ENCODE measurements at places on chromosomes 2 and 18.

- no peak for DNase-seq
Observed at GRCh38 chr2:137929519-137929916, 34.8 kb upstream of the HNMT start.

GRCh38 chr18:70296289-70296688, 7.4 kb downstream of the SOCS6 start:
- DNase-seq: no peak

- no peak for DNase-seq
Observed at GRCh38 chr2:43605079-43605655, 9.3 kb upstream of the THADA start.

DNA sequence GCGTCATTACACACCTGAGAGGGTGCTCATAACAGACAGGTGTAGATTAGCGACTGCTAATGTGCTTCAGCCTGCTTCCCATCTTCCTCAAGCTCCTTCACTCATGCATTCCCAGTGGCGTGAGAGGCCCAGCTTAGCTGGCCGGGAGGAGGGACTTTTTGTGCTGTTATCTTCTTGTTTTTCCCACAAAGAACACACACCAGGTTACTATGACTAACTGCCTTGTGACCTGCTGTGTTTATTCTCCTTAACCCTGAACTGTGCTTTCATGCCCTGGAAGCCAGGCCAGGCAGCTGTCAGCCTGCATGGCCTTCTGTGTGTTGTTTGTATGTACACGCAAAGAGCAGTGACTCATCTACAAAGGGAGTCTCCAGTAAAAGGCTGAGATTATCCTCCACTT, 143.8 kb downstream of the PIEZO2 start:
- no peak for DNase-seq

DNA sequence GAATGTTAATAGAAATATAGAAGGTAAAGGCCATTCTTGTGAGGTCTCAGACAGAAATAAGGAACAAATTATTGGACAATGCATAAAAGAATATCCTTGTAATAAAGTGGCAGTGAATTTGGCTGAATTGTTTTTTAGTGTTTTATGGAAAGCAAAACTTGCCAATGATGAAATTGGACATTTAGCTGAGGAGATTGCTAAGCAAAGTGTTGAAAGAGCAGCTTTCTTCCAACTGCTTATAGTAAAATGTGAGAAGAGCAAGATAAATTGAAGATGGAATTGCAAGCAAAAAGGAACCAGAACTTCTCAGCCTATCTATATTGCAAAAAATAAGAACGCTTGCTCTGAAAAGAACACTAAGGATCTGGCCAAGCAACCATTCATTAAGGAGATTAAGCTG, 245.7 kb downstream of the MREG start:
- DNase-seq: no peak

- DNase-seq: no peak
Observed at GRCh38 chr2:190350371-190350770, 7.0 kb downstream of the INPP1 start.

- DNase-seq: no peak
Observed at GRCh38 chr2:59236723-59237122, 995.6 kb upstream of the FANCL start.

DNA sequence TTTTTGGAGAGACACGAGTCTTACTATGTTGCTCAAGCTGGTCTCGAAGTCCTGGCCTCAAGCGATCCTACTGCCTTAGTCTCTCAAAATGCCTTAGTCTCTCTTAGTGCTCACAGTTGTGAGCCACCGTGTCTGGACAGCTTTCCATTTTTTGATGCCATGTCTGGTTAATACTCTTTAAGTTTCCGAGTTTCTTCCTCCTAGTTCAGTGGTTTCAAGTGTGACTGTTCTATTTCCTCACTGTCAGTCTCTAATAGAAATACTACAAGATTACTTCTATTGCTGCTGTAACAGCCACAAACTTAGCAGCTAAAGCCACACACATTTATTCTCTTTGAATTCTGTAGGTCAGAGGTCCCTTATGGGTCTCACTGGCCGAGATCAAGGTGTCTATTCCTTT, 125.1 kb upstream of the MGAT5 start:
- no peak for DNase-seq

DNA sequence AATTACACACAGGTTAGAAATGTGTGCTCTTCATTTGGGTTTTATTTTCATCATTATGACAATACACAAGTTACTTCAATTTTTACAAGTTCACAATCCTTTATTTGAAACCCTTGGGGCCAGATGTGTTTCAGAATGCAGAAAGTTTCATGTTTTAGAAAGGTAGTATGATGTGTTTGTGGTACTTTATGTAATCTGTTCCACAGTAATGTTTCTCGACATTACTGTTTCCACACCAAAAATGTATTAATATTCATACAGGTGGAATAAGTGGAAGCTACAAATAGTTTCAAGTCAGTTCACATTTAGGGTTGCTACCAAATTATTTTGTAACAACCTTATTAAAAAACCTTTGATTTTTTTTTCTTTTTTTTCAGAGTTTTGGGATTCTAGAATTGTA, 10.4 kb downstream of the UBE2E3 start:
- DNase-seq: no peak

DNA sequence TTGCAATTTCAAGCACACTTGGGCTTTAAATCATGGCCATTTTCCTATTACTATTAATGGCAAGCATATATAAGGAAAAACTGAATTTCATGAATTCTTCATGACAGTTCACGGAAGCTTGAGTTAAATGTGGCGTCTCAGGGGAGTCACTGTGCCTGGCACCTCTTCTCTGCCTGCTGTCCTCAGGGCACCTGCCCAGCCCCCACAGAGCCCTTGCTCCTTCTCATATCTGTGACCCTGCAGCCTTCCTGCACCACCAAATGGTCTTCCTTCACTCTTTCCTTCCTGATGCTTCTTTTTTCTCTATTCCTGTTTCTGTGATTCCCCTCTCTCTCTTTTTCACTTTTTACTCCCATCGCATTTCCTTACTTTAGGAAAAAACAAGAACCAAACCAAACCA, 35.4 kb downstream of the LAMA3 start:
- no peak for DNase-seq

DNA sequence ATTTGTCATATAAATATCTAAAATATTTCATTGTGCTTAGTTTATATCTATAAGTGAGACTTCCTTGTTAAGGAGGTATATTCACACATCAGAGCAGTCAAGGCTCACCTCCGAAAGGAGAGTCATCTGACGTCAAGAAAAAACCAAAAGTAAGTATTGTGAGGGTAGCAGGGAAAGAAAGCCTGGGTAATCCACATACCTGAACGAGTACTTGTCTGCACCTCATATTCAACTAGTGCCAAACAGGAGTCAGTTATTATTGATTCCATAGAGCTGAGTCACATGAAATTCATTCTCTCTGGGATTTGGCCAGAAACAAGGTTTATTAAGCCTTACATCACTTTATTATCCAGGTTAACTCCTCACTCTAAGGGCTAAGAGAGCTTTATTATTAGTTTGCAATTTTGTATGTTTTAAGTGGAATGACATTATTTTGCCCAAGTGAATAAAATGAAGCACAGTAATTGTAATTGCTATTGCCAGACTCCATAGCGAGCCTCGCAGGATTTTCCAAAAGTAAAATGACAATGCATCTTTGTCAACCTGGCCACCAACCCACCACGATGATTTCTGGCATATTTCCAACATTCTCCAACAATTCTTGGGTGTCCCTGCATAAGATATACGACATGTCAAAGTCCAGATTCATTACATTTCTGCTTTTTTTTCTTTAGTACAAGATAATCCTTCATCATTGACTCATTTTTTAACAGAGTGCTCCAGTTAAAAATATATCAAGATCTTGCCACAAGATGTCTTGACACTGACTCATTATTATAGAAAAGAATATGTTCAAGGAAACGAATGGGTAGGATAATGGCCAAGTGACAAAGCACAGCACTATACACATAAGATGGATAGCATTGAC, 1210.4 kb upstream of the ACVR2A start:
- DNase-seq: no peak

DNA sequence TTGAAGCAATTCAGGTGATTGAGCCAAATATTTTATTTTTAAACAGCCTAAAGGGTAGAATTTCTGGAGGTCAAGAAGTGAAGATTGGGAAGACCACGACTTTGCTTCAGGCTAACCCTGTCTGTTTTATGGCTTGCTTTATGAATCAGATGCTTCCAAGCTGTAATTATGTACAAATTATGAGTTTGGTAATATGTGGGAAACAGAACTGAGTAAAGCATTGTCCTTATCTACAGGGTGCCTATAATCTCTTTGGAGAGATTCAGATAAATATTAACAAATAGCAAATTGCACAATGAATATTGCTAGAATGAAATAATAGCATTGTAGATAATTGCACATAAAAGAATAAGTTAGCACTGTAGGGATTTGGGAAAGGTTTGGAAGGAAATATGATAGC, 539.4 kb upstream of the CDH2 start:
- no peak for DNase-seq

GRCh38 chr2:149132339-149132738, 93.8 kb downstream of the LYPD6B start:
- DNase-seq: no peak

GRCh38 chr2:54306556-54306955, 50.5 kb upstream of the TSPYL6 start:
- no peak for DNase-seq

DNA sequence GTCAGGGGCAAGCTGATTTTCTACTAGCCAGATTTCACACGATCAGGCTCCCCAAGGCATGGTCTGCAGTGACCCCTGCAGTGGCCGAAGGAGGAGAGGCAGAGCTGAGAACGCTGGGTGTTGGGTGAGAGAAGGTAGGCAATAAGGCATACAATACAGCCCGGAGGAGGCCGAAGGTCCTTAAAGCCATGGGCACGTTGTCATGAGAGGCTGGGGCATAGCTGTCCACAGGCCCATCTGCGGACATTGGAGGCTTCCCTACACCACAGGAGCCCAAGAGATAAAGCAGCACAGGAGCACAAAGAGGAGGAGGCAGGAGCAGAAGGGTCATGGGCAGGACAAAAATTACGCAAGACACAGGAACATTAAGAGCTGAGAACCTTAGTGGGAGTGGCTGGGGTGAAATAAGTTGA, 16.7 kb upstream of the BZW1 start:
- no peak for DNase-seq

GRCh38 chr18:44805643-44806042, 125.0 kb downstream of the SETBP1 start:
- no peak for DNase-seq

- DNase-seq: no peak
Observed at GRCh38 chr2:27942612-27943547, 52.4 kb downstream of the BABAM2 start.

DNA sequence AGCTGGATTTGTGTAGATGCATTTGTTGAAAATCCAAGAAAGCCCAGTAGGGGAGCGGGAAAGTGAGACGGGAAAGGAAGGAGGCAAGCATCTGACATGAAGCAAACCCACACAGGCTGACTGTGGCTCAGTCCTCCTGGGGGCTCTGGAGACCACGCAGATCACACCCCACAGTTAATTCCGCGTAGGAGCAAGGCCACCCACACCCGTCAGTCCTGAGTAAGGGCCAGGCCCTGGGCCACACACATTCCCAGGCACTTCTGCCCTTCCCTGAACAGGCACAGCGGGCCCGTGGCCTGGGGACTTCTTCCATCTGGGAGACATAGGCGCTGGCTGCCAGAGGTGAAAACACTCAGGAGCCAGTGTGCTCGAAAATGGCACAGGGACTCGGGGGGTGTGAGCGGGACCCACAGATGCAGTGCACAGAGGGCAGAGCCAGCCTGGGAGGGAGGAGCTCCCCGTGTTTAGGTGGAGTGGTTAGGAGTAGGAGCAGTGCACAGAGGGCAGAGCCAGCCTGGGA, 19.4 kb upstream of the PRLH start:
- DNase-seq: no peak

DNA sequence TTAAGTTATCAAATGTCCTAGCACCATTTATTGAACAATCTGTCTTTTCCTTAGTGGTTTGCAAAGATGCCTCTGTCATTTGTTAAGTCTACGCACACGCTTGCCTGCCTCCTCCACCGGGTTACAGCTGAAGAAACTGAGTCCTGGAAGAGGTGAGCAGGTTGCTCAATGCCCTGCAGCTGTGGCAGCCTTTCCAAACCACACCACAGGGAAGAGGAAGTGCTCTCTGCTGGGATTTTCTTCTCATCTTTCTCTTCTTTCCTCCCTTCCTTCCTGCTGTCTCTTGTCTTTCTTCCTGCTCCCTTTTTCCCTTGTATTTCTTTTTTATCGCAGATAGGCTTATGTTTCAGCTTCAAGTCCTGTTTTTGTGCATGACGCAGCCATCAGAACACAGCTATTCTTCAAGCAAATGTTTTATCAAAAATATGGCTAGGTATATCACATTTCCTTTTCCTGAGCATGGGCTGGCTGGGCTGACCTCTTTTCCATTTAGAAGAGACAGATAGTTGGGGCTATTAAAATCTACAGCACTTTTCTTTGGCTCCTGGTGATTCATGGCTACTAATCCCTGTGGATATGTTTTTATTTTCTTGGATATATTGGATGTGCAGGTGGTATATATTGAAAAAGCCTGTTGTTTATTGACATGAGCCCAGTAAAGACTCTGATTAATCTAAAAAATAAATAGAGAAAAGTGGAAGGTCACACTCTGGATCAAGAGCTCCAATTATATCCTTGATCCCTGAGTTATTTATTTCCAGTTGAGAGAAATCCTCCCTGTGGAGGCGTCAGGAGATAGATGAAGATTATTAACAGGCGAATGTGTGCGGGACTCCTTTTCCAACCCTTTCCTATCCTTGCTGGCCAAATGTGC, 214.6 kb downstream of the TSN start:
- no peak for DNase-seq

- DNase-seq: no peak
Observed at GRCh38 chr18:58966005-58966677, 101.5 kb downstream of the ZNF532 start.

DNA sequence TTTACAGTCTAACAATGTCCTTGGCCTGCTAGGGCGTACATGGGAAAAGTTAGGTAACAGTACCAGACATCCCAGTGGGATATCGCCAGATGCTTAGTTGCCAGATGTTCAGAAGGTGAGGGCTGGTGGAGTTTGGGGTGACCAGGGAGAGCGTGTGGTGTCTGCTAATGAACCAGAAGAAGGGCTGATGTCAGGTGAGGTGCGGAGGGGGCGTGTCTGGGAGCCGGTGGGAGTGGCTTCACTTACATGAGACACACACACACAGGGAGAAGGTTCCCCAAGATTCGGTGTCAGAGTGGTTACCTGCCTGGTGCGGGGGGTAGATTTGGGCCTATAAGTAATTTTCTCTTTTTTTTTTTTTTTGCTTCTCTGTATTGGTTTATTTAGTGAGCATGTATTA, 12.2 kb downstream of the RAB31 start:
- no peak for DNase-seq

- DNase-seq: no peak
Observed at GRCh38 chr2:40639320-40639719, 187.4 kb upstream of the SLC8A1 start.

- no peak for DNase-seq
Observed at GRCh38 chr18:59087391-59087790, 52.3 kb upstream of the SEC11C start.

GRCh38 chr18:9855681-9856080, 30.1 kb upstream of the TXNDC2 start:
- no peak for DNase-seq

DNA sequence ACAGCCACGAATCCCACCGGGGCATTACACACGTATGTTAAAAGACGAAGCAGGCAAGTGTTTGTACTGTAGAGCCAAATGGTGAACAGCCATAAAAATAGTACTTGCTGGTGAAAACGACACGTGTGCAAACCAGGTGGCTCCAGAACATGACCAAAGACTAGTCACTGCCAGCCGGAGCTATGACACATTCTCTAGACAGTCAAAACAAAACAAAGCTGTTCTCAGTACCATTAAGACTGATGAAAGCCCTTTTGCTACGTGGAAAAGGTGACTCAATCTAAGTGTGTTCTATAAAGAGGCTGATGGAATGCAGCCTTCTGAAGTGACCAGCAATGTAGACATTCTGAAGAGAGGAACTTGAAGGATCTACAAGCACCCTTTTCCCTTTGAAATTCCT, 367.7 kb upstream of the NETO1 start:
- no peak for DNase-seq

Measured in stimulated activated CD4-positive, alpha-beta T cell treated with anti-CD3 and anti-CD28 coated beads, Interleukin-1b, Interleukin-23, amount 100 ng/mL, for 1 hour (primary cell).